Thoracic aorta (tissue), 2 donors: ENCODE measurements at places on chromosomes 2 and 18. TPM values are rescaled to one million over a fixed set of nuclear protein-coding genes. Genes with fewer than 3 reads are reported as not detected.

DNA sequence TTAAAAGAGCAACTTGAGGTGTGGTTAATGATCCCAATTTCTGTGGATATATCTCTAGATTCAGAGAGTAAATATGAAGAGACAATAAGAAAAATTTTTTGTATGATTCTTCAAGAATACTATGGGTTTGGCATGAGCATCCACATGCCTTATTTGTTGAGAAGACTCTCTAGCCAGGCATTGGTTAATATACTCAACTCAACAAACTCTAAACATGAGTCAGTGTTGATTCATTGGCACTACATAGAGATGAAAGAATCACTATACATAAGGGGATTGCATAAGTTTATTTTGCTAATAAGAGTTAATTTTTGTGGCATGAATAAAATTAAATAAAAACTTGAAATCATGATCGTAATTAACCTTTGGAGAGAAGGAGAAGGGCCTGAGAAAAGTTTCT is 930.2 kb upstream of the LRRTM1 start:
- no peaks in the 10 kb centered on the region for H3K27me3 ChIP-seq
- H3K4me1 ChIP-seq: no peaks in the 10 kb centered on the region
- H3K36me3 ChIP-seq: no peaks in the 10 kb centered on the region
- DNase-seq: no peak

MOGAT1 gene
- not detected for total RNA-seq

GRCh38 chr2:191740016-191740419 is 62.1 kb downstream of the NABP1 start:
- no peaks in the 10 kb centered on the region for H3K4me1 ChIP-seq
- H3K27ac ChIP-seq: no peak overlapping the region
- H3K36me3 ChIP-seq: no peaks in the 10 kb centered on the region
- no peak for DNase-seq

AMER3 gene
- total RNA-seq: not detected

DNA sequence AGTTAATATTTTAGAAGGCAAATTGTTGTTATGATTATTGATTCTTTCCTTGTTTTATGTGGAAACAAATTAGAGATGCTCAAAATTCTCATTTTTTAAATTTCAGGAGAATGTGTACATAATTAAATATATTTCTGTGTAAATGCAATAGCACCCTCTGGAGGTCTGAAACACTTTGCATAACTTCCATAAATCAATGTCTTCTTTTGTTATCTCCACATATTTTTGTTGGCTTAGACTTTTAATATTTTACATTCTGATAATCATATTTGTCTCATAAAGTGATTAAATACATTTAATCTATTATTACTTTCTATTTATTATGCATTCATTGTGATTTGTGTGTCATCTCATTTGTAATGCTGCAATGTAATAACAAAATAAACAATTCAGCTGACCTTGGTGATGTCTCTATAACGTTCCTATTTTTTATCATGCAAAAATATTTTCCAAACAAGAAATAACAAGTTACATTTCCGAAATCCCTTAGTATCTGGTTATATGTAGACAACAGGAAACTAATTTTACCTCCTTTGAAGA is 201.8 kb upstream of the GALNT5 start:
- no peaks in the 10 kb centered on the region for H3K4me1 ChIP-seq
- no peaks in the 10 kb centered on the region for H3K36me3 ChIP-seq
- no peak for DNase-seq
- no peak overlapping the region for H3K27ac ChIP-seq

- H3K4me1 ChIP-seq: no peaks in the 10 kb centered on the region
- H3K27me3 ChIP-seq: no peaks in the 10 kb centered on the region
- H3K27ac ChIP-seq: no peak overlapping the region
- H3K4me3 ChIP-seq: no peak overlapping the region
These were observed 28.1 kb upstream of the ASPRV1 start for GRCh38 chr2:69989441-69990105.

GRCh38 chr18:75142677-75143076 is 66.3 kb downstream of the PTGR3 start:
- no peaks in the 10 kb centered on the region for H3K27me3 ChIP-seq
- no peaks in the 10 kb centered on the region for H3K4me1 ChIP-seq
- no peak overlapping the region for H3K4me3 ChIP-seq
- no peak overlapping the region for H3K27ac ChIP-seq
- no peak for DNase-seq
- H3K36me3 ChIP-seq: no peaks in the 10 kb centered on the region

DNA sequence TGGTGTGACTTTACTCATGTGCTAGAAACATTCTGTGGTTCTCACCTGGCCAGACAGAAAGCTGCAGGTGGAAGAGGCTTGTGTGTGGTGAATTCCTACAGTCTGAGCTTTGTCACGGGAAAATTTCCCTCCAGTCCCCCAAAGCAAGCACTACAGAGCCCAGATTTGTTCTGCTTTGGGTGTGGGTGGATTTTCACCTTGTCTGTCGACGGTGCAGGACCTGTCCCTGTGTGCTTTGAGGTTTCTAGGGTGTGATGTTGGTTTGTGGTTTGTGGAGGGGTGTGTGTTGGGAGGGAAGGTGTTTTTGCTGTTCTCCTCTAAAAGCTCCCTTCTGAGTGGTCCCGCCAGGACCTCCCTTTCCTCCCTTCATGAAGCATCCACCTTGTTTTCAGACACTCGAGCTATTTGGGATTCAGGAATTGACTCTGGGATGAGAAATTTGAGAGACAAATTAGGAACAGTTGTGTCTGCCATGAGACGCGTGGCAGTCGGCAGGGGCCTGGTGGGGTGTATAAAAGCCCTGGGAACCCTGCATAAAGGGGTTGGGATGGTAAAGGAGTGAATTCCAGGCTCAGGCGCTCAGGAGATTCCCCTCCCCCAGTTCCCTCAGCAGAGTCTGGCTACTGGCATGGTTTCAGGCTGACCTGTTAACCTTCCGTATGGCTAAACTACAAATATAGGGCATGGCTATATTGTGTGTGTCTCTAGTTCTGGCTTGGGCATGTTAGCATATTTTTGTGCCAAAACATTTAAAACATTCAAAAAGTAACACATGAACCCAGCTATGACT is 65.5 kb downstream of the DGKD start:
- DNase-seq: no peak
- H3K27me3 ChIP-seq: no peaks in the 10 kb centered on the region
- peaks cover 15% of the 10 kb centered on the region for H3K4me1 ChIP-seq
- peak overlapping the region; percentile 65 for H3K4me3 ChIP-seq

DNA sequence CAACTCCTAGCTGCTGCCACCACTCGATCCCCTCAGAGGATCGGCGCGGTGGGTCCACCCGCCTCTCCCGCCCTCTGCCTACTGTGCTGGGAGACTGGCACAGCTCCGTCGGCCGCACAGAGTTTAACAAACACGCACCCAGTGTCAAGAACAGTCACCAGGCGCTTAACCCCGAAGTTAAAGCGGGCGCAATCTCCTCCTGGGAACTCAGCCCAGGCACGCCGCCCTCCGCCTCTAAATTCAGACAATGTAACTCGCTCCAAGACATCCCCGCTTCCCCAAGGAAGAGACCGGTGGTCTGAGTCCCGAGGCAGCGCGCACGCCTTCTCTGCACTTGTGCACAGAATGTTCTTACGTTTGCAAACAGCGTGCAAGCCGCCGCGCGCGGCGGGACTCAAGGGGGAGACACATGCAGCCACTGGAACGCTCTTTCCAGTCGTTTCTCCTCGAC is 533 bp downstream of the CXCR4 start:
- peak overlapping the region; percentile 74 for H3K4me3 ChIP-seq
- DNase-seq: no peak
- H3K36me3 ChIP-seq: no peaks in the 10 kb centered on the region
- H3K27me3 ChIP-seq: no peaks in the 10 kb centered on the region
- H3K27ac ChIP-seq: no peak overlapping the region

DNA sequence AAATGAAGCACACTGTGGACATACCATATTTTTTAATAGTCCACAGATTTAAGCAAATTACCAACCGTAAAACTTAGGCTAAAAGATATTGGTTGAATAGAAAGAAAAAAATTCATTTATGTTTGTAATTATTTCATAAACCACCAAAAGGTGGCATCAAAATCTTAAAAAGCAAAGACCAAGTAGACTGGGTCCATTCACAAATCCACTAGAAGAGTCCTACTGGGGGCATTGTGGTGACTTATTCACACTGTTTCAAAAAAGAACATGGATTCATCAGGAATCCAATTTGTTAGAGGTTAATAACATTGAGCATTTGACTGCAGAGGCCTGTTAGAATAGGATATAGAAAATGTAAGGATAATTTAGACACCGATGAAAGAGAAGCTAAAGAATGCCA is 194.9 kb upstream of the KYNU start:
- H3K36me3 ChIP-seq: no peaks in the 10 kb centered on the region
- no peak overlapping the region for H3K27ac ChIP-seq
- H3K4me3 ChIP-seq: no peak overlapping the region
- no peaks in the 10 kb centered on the region for H3K4me1 ChIP-seq
- no peak for DNase-seq
- no peaks in the 10 kb centered on the region for H3K27me3 ChIP-seq

- no peak overlapping the region for H3K4me3 ChIP-seq
- no peaks in the 10 kb centered on the region for H3K27me3 ChIP-seq
- H3K27ac ChIP-seq: no peak overlapping the region
- no peak for DNase-seq
- no peaks in the 10 kb centered on the region for H3K4me1 ChIP-seq
These were observed 52.4 kb upstream of the UPP2 start for GRCh38 chr2:158049129-158049855.

- no peaks in the 10 kb centered on the region for H3K36me3 ChIP-seq
- H3K27ac ChIP-seq: no peak overlapping the region
- H3K4me3 ChIP-seq: peak overlapping the region; percentile 20
- peaks cover 20% of the 10 kb centered on the region for H3K4me1 ChIP-seq
- no peak for DNase-seq
These were observed 98.2 kb downstream of the BABAM2 start for GRCh38 chr2:27988718-27989117.

DNA sequence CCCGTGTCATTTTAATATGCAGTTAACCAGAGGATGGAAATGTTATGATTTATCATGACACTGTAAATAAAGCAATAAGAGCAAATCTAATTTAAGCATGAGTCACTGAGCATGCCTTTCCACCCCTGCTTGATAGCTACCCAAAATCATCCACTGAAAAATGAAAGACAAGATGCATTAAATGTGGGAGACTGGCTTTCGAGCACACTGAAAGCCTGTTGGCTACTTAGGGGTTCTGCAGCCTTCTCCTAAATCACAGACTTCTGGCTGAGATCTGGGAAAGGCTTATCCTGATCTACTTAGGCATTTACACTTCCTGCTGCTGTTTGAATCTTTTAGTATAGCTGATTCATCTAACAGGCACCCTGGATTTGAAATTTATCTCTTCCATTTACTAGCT is 778.3 kb upstream of the CDH7 start:
- H3K27ac ChIP-seq: no peak overlapping the region
- DNase-seq: no peak
- no peaks in the 10 kb centered on the region for H3K4me1 ChIP-seq
- H3K36me3 ChIP-seq: no peaks in the 10 kb centered on the region
- H3K4me3 ChIP-seq: no peak overlapping the region

- no peak overlapping the region for H3K27ac ChIP-seq
- no peak overlapping the region for H3K4me3 ChIP-seq
- no peaks in the 10 kb centered on the region for H3K27me3 ChIP-seq
- no peaks in the 10 kb centered on the region for H3K36me3 ChIP-seq
- no peak for DNase-seq
- no peaks in the 10 kb centered on the region for H3K4me1 ChIP-seq
These were observed 552.9 kb downstream of the TDRD15 start for GRCh38 chr2:21676676-21677075.

GRCh38 chr2:241223211-241224017 is 34.9 kb downstream of the ANO7 start:
- peaks cover 10% of the 10 kb centered on the region for H3K4me1 ChIP-seq
- H3K4me3 ChIP-seq: no peak overlapping the region
- no peak overlapping the region for H3K27ac ChIP-seq
- H3K27me3 ChIP-seq: no peaks in the 10 kb centered on the region

GRCh38 chr2:40287195-40287594 is 164.7 kb downstream of the SLC8A1 start:
- H3K36me3 ChIP-seq: no peaks in the 10 kb centered on the region
- no peaks in the 10 kb centered on the region for H3K27me3 ChIP-seq
- peaks cover 28% of the 10 kb centered on the region for H3K4me1 ChIP-seq
- DNase-seq: no peak
- no peak overlapping the region for H3K4me3 ChIP-seq
- H3K27ac ChIP-seq: no peak overlapping the region

SPP2 gene
- total RNA-seq: not detected

GRCh38 chr18:73787316-73787715 is 360.3 kb downstream of the FBXO15 start:
- no peaks in the 10 kb centered on the region for H3K36me3 ChIP-seq
- DNase-seq: no peak
- no peak overlapping the region for H3K27ac ChIP-seq
- H3K4me3 ChIP-seq: no peak overlapping the region
- no peaks in the 10 kb centered on the region for H3K4me1 ChIP-seq

GRCh38 chr2:205800773-205801172 is 118.5 kb downstream of the NRP2 start:
- no peak overlapping the region for H3K27ac ChIP-seq
- H3K4me1 ChIP-seq: peaks cover 12% of the 10 kb centered on the region
- DNase-seq: no peak
- H3K36me3 ChIP-seq: peaks cover 2% of the 10 kb centered on the region
- H3K27me3 ChIP-seq: no peaks in the 10 kb centered on the region
- H3K4me3 ChIP-seq: no peak overlapping the region

- no peaks in the 10 kb centered on the region for H3K36me3 ChIP-seq
- H3K27ac ChIP-seq: no peak overlapping the region
- no peaks in the 10 kb centered on the region for H3K27me3 ChIP-seq
- DNase-seq: no peak
These were observed 73.0 kb downstream of the COMMD1 start for GRCh38 chr2:61978522-61978921.

DNA sequence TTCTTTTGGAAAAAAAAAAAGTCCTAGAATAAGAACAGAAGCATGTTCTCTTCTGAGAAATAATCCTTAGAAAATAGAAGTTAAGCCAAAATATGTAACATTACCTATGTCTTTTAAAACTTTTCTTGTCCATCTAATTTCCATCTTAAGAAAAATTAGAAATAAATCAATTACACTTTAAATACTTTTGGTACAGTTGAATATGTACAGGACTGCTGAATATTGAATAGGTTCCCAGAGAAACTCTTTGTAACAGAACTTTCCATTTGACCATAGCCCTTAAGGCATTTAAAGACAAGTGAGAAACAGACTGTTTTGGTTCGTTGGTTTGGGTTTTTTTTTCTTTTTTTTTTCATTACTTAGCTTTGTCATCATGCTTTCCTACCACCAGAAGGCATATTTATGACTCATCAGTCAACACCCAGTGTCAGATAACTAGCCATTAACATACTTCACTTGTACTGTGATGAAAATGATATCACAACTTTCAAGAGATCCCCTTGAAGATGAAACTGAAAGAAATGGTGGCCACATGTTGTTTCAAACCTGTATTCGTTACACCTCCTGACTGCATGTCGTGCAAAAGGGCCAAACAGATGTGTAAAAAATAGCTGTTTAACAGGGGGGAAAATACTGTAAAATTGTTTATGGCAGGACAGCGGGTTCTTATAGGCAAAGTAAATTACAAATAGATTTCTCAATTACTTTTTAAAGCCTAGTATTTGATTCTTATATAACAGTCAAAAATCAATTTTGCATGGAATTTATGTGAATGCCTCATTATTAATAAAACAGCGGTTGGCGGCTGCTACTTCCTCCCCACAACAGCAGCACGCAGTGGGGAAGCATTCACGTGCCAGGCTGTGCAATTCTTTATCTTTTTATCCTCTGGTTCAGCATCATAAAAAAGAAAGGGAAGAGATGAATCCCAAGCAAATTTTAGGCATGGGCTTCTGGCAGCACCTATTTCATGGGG is 280.7 kb upstream of the HNRNPA3 start:
- H3K27me3 ChIP-seq: no peaks in the 10 kb centered on the region
- H3K36me3 ChIP-seq: no peaks in the 10 kb centered on the region
- H3K27ac ChIP-seq: no peak overlapping the region
- DNase-seq: no peak
- no peak overlapping the region for H3K4me3 ChIP-seq
- H3K4me1 ChIP-seq: no peaks in the 10 kb centered on the region
